K562 (cell line): ENCODE measurements at places on chromosomes 16 and 17.

DNA sequence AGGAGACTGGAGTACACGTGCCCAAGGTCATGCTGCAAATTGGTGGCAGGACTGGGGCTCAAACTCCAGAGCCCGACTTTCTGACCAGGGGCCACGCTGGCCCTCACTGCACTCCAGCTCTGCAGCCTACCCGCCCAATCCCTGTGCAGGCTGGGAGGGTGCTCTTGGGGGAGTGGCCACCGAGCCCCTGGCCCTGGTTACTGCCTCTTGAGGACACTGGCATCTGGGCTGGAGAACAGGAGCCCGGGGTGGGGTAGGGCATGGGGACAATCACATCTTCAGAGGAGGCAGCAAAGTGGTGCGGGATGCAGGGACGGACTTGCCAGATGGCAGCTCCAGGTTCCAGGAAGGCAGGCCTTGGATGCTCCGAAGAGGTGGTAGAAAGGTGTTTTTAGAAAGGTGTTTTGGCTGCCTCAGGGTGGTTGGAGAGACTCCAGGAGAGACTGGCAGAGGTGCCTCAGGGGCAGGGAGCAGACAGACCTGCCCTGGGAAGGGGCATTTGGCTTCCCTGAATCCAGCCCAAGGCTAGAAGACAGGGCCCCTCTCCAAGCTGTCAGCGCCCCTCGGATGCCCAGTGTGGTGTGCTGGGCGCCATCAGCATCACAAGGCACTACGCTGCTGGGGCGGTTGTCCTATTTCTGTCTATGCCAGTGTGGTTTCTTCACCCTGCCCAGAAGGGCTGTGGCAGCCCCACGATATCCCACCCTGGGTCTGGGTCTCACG, 220.6 kb downstream of the NTN1 start:
- DNase-seq, result no peak

GRCh38 chr17:8005357-8005756, 2.9 kb downstream of the GUCY2D start:
- no peak for DNase-seq

DNA sequence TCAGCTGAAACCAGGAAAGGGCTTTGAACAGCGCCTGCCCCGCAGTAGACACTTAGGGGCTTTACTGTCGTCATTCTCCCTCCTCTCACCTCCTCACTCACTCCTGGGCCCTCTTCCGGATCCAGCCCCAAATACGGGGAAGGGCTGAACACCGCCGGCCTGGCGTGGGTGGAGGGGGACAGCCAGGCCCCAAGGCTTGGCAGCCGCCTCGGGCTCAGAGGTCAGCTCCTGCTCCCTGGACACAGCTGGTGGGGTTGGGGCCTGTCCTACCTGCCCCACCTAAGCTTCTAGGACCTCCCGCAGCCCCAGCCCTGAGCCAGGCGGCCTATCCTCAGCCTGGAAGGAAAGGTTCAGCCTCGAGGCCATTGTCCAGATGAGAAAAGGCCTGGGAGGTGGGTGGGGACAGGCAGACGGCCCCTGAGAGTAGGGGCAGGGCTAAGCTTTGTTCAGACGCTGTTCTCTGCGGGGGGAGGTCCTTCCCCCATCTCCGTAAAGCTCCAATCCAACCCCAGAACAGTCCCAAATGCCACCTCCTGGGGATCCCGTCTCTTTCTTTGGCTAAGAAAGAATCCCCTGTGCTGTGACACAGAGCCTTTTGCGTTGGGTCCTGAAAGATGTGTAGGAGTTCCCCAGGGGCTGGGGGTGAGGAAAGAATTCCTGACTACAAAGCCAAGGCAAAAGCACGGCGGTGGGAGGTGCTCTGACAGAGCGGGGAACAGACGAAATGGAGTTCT, 881 bp upstream of the LLGL1 start:
- no peak for DNase-seq

DNA sequence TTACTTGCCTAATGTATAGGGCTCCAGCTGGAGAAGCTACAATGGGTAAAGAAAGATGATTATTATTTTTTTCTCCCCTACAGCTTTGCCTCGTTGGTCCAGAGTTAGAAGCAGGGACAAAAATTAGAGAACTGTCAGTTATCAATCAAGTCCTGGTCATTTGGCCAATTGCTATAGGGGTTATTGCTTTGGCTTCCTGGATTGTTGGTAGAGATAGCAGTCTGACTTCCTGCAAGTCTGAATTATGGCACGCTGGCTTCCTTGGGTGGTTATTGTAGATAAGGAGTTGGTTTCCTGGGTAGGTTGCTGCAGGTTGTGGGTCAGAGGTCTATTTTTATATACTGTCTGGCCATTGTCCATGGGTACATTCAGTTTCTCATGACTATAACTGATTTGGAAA, 84.7 kb upstream of the ELAC2 start:
- DNase-seq, result no peak

- no peak for DNase-seq
Measured at GRCh38 chr16:75028544-75029135, 29.8 kb downstream of the ZNRF1 start.

- DNase-seq, result peak; percentile 43
Measured at GRCh38 chr16:88453611-88454522, 787 bp downstream of the ZFPM1 start.

DNA sequence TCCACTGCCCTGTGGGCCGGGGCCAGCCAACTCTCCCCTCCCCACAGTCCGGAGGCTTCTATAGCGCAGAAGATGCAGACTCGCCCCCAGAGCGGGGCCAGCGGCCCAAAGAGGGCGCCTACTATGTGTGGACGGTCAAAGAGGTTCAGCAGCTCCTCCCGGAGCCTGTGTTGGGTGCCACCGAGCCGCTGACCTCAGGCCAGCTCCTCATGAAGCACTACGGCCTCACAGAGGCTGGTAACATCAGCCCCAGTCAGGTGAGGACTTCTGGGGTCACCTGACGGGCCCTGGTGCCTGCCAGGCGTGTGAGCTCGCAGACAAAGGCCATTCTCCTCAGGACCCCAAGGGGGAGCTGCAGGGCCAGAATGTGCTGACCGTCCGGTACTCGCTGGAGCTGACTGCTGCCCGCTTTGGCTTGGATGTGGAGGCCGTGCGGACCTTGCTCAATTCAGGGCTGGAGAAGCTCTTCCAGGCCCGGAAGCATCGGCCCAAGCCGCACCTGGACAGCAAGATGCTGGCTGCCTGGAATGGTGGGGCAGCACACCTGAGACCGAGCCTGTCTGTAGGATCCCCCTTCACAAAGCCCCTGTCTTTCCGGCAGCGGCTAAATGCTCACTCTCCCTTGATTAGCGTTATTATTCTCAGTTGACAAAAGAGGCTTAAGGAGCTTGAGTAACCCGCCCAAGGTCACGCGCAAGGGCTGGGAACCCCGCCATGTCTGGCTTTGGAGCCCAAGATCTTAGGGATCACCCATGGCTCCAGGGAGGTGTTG, 3.9 kb downstream of the SPATA20 start:
- DNase-seq, result peak; percentile 74

- DNase-seq, result no peak
Measured at GRCh38 chr16:12447556-12447955, 356.1 kb downstream of the CPPED1 start.

DNA sequence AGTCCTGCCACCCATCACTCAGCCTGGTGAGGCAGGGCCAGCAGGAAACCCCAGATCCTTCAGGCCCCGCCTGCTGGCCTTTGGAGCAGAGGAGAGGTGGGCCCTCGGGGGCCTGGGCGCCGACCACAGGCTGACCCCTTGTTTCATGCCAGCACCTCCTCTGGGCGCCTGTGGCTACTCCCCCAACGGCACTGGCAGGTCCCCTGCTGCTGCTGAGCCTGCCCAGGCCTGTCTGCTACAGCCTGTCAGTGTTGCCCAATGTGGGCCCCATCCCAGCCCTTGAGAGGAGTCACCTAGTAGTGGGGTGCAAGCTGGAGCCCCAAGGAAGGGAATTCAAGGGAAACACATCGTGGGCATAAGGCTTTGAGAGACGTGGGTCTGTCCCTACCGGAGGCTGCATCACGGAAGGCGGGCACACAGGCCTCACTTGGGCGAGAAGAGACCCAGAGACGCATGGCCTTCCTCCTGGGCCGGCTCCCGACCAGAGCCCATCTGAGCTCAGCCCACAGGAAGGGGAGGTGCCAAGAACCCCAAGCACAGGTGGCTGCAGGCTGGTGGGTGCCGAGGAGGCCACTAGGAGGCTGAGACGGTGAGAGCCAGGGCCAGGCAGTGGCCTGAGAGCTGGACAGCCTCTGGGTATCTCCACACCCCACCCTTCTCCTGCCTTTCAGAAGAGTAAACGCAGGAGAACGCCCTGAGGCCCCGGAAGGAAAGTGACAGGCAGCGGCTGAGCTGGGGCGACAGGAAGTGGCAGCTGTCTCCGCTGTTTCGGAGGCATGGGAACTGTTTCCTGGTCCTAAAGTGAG, 8.0 kb upstream of the FASN start:
- peak; percentile 56 for DNase-seq
